Panc1 (cell line): ENCODE measurements at places on chromosomes 3 and 15.
A peak's percentile ranks its signal among the peaks of the same experiment; 100 is the strongest.

GRCh38 chr3:183455089-183455488, 26.7 kb upstream of the MCF2L2 start:
- peak; percentile 53 for DNase-seq

DNA sequence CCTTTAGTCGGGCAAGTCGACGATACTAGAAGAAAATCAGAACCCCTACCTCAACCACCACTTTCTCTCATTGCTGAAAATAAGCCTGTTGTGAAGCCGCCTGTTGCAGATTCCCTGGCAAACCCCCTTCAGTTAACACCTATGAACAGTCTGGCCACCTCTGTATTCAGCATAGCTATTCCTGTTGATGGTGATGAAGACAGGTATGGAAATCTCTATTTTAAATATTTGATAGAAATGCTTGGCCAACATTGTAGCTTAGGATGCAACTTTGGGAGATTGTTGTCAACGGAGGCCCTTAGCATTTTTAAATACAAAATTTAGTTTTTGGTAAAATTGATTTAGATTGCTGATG, 3.0 kb downstream of the TSC22D2 start:
- DNase-seq: no peak

GRCh38 chr3:72907131-72907711, 19.4 kb downstream of the GXYLT2 start:
- no peak for DNase-seq

GRCh38 chr3:108722724-108723123, 34.5 kb downstream of the RETNLB start:
- no peak for DNase-seq

GRCh38 chr3:190505381-190506003, 8.4 kb upstream of the IL1RAP start:
- DNase-seq: no peak

DNA sequence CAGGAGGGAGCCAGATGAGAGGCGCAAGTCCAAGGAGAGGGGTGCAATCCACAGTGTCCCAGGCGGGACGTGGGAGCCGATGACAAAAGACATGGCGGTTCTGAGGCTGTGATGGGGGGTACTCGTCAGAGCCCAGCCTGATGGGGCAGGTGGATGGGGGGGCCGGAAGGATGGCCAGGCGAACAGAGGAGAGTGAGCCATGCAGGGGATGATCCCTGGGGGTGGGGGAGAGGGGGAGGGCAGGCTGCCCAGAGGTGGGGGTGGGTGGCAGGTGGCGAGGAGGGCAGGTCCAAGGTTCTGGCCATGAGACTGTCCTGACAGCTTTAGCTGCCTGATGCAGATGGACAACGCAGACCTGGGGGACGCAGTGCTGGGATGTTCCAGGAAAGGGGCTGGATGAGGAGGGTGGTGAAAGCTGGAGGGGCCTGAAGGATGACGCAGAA, 8.9 kb upstream of the CSPG4 start:
- no peak for DNase-seq

DNA sequence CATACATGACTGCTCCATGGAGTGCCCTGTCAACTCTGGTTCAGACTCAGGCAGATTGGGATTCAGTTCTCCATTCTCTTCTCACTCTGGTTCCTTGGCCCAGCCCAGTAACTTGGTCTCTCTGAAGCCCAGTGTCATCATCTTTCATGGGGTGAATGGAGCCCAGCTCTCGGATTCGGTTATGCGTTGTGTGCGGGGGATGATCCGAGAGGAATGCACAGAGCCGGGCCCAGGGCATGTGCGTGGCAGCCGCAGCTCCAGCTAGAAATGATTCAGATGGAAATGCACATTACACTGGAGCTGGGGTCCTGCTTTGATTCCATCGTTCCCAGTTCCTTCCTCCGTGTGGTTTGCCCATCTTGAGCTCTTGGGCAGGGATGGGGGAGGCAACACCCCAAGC, 189.4 kb downstream of the FEZF2 start:
- no peak for DNase-seq

- no peak for DNase-seq
Measured at GRCh38 chr3:147099076-147099475, 307.3 kb downstream of the ZIC4 start.

DNA sequence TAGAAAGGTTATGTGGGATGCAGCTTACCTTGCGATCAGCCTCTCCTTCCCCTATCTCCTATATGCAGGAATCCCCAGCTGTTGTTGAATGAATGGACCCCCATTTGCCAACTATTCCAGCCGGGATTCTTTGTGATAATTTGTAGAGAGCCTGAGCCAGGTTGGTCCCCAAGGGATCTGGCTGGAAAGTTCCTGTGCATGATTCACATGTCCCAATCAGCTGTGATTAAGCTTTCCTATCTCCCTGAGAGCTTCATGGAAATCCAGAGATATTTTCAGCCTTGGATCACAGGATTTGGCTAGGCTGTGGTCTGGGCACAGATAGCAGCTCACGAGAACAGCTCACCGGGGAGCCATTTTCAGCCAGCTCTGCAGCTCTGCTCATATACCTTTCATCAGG, 76.7 kb downstream of the ARNT2 start:
- DNase-seq: no peak

DNA sequence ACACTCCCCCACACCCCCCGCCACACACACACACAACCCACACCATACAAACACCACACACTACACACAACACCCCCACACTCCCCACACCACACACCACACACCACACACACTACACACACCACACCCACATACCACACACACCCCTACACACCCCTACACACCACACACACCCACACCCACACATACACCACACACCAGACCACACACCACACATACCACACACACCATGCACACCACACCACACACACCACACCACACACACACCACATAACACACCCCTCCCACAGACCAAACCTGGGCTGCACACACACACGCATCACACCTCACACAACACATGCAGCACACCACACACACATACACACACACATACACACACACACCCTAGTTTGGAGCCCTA, 1.8 kb upstream of the RASGRF1 start:
- no peak for DNase-seq

DNA sequence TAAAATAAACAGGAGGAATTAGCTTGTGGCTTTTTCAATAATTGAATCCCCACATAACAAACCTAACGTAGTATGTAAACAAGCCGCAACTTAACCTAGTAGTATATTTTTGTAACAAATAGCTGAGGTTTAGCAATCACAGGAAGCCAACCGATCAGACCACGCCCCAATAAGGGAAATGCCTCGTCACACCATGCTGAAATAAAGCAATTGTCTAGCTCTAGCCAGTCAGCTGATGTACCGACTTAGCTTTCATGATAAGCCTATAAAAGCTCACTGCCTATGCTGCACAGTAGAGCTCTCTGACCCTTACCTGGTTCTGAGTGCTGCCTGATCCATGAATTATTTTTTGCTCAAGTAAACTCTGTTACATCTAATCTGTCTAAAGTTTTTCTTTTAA, 208.9 kb downstream of the ROBO1 start:
- DNase-seq: no peak

DNA sequence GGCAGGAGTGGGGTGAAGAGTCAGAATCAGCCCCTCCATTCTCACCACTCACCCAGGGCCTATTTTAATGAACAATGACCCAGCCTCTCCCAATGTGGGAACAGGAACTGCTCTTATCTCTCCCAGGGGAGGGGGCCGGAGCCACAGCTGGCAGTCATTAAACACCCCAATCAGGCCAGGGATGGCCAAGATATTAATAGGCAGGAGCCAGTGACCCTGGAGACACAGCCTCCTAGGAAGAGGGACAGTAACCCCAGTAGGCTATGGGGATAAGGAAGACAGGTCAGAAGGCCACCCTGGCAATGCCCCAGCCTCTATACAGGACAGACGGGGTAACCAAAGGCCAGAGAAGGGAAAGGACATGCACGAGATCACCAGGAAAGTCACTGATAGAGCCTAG, 38.6 kb downstream of the VIPR1 start:
- DNase-seq: no peak

- DNase-seq: no peak
Measured at GRCh38 chr3:33419948-33420347, 20.3 kb downstream of the UBP1 start.

- DNase-seq: no peak
Measured at GRCh38 chr15:97153356-97153965, 807.0 kb upstream of the ARRDC4 start.
